ENCODE measurements at places on chromosomes 4 and X.

- no peak for DNase-seq
Measured at GRCh38 chrX:77628294-77629025, 157.6 kb downstream of the ATRX start.

DNA sequence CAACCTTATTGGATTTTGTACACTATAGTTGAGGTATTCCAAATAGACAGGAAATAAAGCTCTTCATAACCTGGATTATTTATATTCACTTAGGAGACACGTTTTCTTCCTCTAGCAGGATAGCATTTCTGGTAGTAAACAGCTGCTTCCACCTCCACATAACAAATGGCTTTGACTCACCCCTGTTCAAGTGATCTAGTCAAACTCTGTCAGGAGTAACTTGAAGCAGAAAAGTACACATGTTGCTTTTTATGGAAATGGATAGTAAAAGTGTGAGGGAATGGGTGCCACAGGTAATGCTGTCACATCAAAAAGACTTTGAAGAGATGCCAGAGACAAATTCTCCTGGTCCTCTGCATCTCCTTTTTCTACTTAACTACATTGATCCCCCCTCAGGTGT, 258.7 kb upstream of the SLC7A11 start:
- no peak for DNase-seq

- no peak for DNase-seq
Measured at GRCh38 chr4:168028970-168029597, 63.3 kb upstream of the ANXA10 start.

GRCh38 chrX:4841216-4841745, 1127.8 kb upstream of the PRKX start:
- no peak for DNase-seq

- no peak for DNase-seq
Measured at GRCh38 chr4:114257501-114257900, 278.1 kb upstream of the ARSJ start.

DNA sequence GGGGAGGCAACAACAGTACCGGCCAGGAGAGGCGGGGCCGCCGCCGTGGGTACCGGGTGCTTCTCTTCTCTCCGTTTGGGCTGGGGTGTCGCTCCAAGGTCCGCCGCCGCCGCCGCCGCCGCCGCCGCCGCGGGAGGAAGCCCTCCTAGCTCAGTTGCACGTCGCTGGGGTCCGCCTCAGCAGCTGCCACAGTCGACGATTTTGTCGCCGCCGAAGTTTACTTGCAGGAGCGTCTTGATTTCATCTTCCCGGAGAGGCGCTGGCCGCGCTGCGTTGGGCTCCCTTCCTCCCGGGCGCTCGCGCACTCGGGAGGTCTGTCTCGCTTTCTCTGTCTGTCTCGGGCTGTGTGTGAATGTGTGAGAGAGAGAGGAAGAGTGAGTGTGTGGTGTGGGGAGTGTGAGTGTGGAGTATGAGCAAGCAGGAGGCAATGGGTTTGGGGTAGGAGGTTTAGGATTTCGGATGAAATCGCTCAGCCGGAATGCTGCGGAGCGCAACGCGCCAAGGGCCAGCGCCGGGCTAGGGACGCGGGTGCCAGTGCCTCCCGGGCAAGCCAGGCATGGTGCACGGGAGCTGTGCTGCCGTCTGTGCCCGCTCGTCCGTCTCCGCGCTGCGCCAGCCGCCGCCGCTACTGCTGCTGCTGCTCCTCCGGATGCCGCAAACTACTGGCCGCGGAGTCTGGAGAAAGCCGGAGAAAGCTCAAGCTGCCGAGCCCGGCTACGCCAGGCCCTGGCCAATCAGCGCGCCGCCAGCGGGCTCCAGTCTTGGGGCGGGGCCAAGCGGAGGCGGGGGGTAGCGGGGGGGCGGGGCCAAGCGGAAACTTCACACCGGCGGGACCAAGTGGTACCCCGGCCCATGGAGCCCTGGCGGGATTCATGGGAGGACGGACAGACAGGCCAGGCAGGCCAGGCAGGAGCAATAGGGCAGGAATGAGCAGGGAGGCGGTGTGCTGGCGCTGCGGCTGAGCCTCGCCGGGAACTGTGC, at the start of gene PCDH19:
PCDH19 (minus strand) TSS at position 664 of the 981 bp plus-strand sequence. CDS start 1,676 bp downstream, outside the sequence.
- DNase-seq: peak; percentile 40

GRCh38 chr4:113042502-113042901, 7.0 kb upstream of the ANK2 start:
- no peak for DNase-seq

- DNase-seq: no peak
Measured at GRCh38 chr4:107856901-107857300, 32.2 kb downstream of the SGMS2 start.

GRCh38 chr4:6418193-6418755, 54.1 kb downstream of the PPP2R2C start:
- DNase-seq: no peak

DNA sequence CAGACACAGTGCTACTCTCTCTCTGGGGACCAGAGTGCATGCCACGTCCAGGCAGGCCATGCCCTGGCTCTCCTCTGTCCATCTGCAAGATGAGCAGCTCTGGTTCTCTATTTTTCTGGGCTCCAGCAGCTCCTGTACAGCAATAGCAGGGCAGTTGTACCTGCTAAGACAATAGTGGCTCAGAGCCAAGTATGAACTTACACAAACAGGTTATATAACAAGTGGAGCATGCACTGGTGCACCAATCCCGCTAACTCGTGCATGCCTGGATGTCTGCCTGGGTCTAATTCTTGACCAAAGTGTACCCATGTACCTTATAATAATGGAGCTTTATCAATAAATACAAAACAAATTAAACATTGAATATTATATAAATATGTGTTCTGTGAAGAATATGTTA, 392.3 kb downstream of the CENPC start:
- no peak for DNase-seq

DNA sequence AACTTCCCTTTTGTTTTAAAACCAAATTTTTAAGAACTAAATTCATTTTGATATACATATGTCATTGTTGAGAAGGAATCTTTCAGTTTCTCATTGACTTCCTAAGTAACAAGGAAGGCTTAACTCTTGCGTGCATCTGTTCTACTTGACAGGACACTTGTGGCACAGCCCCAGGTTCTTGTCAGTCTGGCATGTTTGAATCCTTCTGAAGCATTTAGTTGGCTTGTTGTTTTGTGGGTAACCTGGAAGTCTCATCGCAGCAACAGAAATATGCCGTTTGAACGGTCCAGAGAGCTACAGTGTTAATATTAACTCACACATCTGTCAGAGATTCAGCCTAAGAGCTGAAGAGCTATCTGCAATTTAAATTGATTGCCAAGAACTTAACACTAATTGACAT, 76.0 kb downstream of the GLRA3 start:
- no peak for DNase-seq

DNA sequence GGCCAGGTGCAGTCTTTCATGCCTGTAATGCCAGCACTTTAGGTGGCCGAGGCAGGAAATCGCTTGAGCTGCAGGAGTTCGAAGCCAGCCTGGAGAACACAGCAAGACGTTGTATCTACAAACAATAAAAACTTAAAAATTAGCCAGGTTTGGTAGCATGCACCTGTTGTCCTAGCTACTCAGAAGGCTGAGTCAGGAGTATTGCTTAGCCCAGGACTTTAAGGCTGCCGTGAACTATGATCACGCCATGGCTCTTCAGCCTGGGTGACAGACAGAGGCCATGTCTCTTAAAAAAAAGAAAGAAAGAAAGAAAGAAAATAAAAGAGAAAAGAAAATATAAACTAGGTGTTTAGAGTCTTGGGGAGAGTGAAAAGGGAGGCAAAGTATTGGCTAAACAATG, 96.4 kb upstream of the PDE5A start:
- DNase-seq: no peak

- no peak for DNase-seq
Measured at GRCh38 chr4:98540803-98541202, 117.6 kb downstream of the TSPAN5 start.

GRCh38 chr4:86043755-86044592, 315.9 kb downstream of the MAPK10 start:
- no peak for DNase-seq

- DNase-seq: no peak
Measured at GRCh38 chr4:22692736-22693135, at the start of gene GBA3. TSS of gene GBA3 (plus strand) at chr4:22692937.

DNA sequence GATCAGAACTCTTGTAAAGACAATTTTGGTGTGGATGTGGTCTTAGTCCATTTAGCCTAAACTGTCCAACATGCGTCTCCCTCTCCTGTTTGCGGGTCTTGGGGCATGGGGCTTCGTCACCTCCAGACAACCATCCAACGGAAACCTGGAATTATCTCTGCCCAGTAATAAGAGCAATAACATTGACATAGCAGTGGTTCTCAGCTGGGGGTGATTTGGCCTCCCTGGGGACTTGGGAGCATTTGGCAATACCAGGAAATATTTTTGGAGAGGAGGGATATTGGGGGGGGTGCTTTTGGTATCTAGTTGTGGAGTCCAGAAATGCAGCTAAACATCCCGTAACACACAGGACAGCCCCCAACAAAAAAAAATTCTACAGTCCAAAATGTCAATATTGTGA, 47.2 kb downstream of the SEL1L3 start:
- DNase-seq: no peak

DNA sequence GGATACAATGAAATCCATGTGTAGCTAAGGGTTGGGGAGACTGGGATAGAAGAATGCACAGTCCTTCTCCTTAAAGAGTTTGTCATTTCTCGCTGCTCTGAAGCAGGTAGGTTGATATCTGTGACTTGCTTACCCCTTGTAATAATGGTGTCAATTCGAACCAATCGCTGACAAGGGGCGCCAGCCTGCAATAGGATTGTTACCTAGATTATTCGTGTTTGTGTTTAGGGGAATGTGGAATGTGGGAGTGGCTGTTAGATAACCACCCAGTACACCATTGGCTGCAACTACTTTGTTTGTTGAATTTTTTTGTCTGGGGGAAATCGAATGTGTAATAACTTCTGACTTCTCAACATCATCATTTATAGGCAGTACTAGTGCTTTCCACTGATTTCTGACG, 141.6 kb downstream of the LARP7 start:
- DNase-seq: no peak

DNA sequence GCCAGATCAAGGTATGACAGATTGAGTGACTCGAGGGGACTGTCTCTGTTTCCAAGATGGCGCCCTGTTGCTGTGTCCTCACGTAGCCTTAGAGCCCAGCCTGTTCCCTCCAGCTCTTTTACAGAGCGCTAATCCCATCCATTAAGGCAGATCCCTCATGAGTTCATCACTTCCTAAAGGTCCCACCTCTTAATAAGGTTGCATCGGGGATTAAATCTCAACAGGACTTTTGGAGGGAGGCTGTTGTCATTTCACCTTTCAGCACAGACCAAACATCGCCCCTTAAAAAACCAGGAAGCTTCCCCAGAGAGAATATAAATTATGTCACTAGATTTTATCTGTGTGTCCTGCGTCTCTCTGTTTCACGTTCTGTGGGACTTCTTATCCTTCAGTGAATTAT, 32.6 kb upstream of the DHRSX start:
- DNase-seq: no peak

GRCh38 chr4:14877246-14878225, 124.7 kb upstream of the CPEB2 start:
- no peak for DNase-seq

DNA sequence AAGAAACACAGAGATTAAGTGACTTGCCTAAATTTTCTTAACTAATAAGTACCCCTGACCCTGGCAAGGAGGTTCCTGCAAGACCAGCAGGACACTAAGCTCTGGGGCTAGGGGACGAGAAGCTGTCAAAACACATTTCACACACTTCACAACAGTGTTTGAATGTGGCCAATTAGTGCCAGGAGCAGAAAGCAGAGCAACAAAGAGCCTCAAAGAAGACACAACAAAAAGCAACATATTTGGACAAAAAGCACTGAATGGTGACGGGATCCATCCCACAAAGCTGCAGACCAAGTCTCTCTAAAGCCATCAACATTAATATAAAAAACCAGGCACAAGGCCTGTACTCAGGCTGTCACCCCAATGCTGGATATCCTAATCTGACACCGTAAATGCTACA, 361.9 kb upstream of the RASGEF1B start:
- no peak for DNase-seq

- no peak for DNase-seq
Measured at GRCh38 chr4:185839770-185840169, 27.8 kb upstream of the SORBS2 start.

DNA sequence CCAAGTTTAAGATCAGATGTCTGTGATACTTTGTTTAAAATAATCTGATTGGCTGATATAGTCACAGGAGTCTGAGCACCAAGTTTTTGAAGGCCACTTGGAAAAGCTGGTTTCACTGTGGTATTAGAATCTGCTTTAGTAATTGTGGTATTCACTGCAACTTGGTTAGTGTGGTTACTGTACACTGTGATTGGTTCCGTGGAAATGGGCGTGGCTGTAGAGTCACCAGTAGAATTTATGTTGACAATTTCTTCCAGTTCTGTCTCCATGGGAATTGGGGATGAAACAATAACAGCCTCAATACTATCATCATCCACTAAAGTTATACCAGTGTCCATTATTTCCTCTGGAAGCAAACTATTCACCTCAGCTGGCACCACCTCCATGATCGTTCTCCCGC, 26.2 kb downstream of the LIN54 start:
- DNase-seq: no peak

DNA sequence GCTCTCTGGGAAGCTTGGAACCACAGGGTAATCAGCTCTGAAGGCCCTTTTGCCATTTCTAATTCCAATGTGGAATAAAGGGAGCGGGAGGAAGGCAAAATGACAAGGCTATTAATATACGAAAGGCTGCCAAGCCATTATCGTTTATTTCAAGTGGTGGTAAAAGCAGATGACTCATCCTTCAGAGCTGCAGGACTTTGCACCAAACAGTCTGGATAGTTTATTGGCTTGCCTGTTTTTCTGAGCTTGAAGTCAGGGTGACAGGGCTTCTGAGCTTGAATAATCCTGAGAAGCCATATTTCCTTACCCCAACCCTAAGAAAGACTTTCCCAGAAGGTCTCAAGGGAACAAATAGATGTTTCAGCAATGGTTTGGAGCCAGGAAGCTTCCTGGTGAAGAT, 7.7 kb upstream of the GABRE start:
- DNase-seq: no peak

- DNase-seq: no peak
Measured at GRCh38 chrX:28180096-28180495, 198.8 kb upstream of the DCAF8L1 start.

GRCh38 chrX:152904151-152905080, 6.5 kb downstream of the ZNF185 start:
- DNase-seq: peak; percentile 20

- no peak for DNase-seq
Measured at GRCh38 chr4:42320822-42321388, 76.4 kb upstream of the SHISA3 start.

- DNase-seq: no peak
Measured at GRCh38 chrX:86806786-86807185, 658.5 kb downstream of the DACH2 start.

- no peak for DNase-seq
Measured at GRCh38 chrX:137212078-137212632, 178.4 kb upstream of the GPR101 start.

DNA sequence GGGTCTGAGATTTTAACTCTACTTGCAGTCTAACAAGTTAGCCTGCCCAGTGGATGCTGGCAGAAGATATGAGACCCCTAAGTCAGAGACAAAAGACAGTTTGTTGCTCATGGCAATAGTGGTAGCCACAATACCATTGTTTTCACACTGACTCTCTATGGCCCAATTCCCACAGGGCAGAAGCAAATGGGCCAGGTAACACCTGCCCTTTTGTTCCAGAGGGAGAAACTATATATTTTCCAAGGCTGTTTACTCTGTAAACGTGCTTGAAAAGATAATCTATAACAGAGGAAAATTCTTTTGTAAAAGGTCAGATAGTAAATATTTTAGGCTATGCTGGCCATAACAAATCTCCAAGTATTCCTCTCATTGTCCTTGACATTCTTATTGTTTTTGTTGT, 57.2 kb upstream of the NPNT start:
- DNase-seq: no peak
